Hematopoietic multipotent progenitor cell treated with erythropoietin and hydrocortisone succinate and interleukin-3 and kit ligand, for 8 days (in vitro differentiated cells): ENCODE measurements at places on chromosomes 4 and X.

DNA sequence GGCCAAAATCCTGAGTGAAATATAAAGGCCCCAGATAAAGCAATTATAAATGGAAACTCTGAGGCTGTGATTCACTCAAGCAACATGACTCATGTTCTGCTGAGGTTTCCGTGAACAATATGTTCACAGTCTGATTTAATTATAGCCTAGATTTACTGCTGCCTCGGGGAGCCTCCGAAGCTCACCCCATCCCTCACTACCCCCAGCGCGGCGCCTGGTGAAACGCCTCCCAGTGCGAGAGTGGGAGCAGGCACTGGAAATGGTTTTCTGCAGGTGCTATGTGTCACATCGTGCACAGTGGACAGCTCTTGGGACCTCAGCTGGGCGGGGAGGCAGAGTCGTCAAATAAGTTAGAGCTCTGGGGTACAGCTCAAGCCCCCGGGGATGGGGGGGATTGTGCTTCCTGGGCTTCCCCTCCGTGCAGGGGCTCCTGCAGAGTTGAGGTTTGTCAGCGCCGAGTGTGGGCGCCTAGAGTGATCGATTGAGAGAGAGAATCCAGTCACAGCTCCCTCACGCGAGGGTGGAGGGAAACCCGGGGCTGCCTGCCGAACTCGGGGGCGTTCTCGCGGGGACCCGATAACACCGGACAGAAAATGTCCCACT, 110.6 kb downstream of the PHKA2 start:
- no peak for DNase-seq

DNA sequence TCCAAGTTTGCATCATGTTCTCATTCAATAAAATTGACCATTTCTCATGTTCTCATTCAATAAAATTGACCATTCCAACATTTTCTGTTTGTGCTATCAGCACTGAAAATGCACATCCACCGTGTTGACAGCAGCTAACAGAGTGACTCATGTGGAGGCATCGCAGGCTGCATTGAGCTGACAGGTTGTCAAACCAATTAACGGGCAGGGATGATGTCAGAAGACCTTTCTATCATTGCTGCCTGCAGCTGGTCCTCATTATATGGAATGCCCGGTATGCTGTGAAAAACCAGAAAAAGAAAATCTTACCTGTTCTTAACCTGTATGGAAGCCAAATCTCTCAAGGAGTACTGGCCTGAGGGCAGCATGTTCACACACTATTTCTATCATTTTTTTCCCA, 202.0 kb downstream of the SMIM20 start:
- DNase-seq = no peak

GRCh38 chr4:56871371-56871866, 36.3 kb upstream of the REST start:
- no peak for DNase-seq

- DNase-seq = no peak
Observed at GRCh38 chrX:101708163-101708562, 48.5 kb upstream of the ARMCX2 start.

GRCh38 chrX:48782795-48783194, 3.6 kb upstream of the GATA1 start:
- DNase-seq = peak; percentile 95

GRCh38 chr4:54165438-54165837, 63.7 kb upstream of the PDGFRA start:
- no peak for DNase-seq
